ENCODE measurements at places on chromosomes 3 and 15.

DNA sequence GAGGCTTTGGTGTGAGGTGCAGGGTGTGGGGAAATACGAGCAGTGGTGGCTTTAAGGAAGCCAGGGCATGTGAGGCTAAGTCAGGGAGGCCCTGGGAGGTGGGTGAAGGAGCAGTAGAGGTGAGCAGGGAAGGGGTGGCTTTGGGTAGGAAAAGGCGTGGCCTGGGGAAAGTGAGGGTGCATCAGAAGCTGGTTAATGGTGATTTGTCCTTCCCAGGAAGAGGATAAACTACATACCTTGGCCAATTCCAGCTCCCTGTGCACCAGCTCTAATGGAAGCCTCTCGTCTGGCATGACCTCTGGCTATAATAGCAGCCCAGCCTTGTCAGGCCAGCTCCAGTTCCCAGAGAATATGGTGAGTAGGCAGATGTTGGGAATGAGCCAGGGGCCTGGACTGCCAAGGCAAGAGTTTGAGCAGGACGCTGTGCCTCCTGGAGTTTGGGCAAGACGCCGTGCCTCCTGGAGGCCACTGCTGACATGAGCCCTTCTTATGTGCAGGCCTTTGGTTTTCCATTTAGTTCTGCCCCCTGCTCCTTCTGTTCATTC, 41.3 kb downstream of the CDAN1 start:
- no peak for DNase-seq

GRCh38 chr3:13045904-13046568, 27.2 kb downstream of the IQSEC1 start:
- DNase-seq, result no peak

DNA sequence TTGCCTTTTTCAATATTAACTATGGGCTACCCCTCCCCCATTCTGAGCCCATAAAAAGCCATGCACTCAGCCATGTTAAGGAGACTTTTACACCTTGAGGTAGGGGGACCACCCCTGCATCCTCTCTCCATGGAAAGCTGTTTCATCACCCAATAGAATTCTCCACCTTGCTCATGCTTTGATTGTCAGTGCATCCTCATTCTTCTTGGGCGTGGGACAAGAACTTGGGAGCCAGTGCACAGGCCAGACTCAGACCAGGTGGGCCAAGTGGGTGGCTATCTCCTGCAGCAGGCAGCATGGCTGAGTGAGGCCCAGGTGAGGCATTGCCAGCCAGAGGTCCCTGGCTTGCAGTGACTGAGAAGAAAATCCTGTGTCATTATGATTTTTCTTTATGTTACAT, 357.4 kb upstream of the CDIN1 start:
- DNase-seq, result no peak

GRCh38 chr3:28326458-28326926, 22.0 kb upstream of the ZCWPW2 start:
- DNase-seq, result no peak

DNA sequence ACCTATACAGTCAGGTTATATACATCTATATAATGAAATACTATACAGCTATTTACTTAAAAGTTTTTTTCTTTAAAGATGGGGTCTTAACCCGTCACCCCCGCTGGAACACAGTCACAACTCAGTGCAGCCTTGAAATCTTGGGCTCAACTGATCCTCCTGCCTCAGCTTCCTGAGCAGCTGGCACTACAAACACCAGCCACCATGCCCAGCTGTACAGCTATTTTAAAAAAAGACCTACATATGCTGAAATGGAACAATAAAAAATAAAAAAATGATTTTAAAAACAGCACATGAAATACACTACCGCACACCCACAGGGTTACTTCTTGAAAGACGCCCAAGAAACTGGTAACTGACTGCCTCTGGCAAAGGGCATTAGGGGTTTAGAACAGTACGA, 3.8 kb downstream of the NCBP2 start:
- DNase-seq, result no peak

- no peak for DNase-seq
These were observed 8.2 kb upstream of the PSTPIP1 start for GRCh38 chr15:76986743-76987142.

DNA sequence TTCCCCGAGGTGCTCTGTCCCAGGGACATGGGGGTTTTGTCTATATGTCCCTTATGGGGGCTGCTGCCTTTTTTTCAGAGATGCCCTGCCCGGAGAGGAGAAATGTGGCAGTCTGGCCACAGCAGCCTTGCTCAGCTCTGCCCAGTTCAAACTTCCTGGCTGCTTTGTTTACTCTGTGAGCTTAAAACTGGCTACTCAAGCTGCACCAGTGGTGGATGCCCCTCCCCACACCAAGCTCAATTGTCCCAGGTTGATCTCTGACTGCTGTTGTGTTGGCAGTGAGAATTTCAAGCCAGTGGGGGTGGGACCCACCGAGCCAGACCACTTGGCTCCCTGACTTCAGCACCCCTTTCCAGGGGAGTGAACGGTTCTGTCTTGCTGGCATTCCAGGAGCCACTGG, 188.9 kb downstream of the STXBP5L start:
- no peak for DNase-seq

- DNase-seq, result no peak
These were observed 58.6 kb downstream of the IGF1R start for GRCh38 chr15:98706986-98707385.

Data from H54 (cell line).